ENCODE measurements at places on chromosomes 5 and 9.

- no peak for DNase-seq
Observed at GRCh38 chr9:119213471-119213870, 155.8 kb downstream of the BRINP1 start.

DNA sequence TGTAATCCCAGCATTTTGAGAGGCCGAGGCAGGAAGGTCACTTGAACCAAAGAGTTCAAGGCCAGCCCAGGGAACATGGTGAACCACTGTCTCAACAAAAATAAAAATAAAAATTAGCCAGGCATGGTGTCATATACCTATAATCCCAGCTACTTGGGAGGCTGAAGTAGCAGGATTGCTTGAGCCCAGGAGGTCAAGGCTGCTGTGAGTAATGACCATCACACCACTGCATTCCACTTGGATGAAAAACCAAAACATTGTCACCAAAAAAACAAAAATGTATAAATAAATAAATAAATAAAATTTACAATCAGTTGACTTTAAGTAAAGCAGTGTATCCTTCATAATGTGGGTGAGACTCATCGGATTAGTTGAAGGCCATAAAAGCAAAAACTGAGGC is 541.4 kb downstream of the CSNK1G3 start:
- no peak for DNase-seq

GRCh38 chr5:75526070-75526469 is 14.4 kb downstream of the POLK start:
- DNase-seq: no peak

DNA sequence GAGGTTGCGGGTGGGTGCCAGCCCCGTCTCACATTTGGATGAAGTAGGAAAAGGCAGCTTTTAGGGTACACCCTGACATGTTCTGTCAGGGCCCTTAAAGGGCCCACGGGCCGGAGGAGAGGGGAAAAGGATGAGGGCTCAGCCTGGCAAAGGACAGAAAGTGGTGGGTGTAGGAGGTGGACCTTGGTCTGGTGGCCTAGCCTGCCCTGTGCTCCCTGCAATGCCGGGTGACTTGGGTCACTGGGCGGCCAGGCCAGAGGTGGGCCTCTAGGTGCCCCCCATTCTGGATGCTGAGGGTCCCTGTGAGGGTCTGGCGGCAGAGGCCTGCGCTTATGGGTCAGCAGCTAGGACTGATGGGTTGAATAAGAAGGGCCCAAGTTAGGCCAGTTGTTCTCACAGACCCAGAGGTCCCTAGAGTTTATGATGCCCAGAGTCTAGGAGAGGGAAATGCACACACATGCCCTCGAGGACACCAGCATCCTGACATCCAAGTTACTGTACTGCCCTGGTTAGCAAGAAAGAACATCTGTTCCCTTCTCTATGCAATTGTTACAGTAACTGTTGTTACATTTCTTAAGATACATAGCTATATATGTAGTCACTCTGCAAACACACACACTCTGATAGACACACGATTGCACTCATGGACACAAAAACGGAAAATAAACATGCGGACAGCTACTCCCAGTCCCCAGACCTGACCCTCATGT is 12.5 kb downstream of the TRIM7 start:
- no peak for DNase-seq

GRCh38 chr5:96721351-96721977 is 59.3 kb downstream of the CAST start:
- no peak for DNase-seq

- DNase-seq: no peak
Observed at GRCh38 chr5:37015795-37016666, 139.5 kb downstream of the NIPBL start.

DNA sequence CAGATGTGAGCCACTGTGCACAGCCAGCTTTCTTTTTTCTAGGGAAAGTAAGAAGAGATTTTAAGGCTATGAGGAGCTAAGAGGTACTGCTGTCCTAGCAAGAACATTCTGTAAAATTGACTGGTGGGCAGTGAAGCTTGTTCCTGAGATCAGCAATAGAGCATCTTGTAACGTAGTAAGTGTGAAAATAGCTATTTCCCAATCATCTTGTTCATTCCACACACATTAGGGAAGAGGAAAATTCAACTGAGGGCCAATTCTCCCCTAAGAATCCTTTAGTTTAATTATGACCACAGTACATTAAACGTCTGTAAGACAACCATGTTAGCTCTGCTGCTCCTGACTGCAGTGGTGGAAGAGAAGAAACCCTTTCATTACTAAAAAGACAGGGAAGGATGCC is 246.2 kb downstream of the EFNA5 start:
- DNase-seq: no peak

GRCh38 chr5:159525117-159525516 is 194.8 kb upstream of the IL12B start:
- DNase-seq: no peak

DNA sequence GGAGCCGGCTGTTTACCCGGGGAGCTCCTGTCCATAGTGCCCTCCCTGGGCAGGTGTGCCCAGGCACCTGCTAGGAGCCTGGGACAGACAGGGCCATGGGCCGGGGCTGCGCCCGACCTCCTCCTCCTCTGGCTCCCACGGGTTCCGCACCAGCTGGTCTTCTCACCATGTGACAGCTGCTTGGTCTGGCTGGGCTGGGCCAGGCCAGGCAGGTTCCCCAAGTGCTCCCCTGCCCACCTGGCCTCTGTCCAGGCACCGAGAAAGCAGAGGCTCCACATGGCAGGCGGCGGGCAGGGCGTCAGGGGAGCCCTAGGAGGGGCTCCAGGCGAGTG is 60.0 kb downstream of the OLFM1 start:
- DNase-seq: no peak

- DNase-seq: no peak
Observed at GRCh38 chr5:90696153-90696552, 137.6 kb downstream of the ADGRV1 start.

DNA sequence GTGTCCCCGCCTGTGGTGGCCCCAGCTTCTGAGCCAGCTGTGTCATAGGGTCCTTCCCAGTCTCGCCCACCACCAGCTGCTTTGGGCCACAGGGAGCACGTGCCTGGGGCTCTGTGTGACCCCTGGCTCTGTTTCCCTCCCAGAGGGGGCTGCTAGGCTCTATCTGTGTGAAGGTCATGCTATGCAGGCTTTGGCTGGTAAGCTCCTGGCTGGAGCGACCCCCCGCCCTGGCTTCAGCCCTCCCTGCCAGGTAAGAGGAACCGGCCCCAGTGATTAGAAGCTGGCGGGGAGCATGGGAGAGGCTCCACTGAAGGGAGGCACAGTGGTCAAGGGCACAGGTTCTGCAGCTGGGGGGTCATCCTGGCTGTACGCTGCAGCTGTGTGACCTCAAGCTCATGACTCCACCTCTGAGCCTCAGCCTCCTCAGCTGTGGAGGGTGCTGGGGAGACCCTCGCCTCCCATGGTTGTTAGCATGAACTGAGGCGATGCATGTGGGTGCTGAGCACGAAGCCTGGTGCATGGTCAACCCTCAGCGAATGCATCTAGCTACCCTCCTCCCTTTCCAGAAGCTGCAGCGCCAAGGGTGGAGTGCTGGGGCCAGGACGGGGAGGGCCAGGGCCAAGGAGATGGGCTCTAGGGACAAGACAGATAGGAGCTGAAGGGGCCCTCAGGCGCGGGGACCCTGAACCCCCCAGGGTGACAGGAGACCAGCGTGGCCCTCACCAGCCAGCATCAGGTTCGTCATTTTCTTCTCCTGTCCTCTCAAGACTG is 163.8 kb upstream of the MVB12B start:
- no peak for DNase-seq

DNA sequence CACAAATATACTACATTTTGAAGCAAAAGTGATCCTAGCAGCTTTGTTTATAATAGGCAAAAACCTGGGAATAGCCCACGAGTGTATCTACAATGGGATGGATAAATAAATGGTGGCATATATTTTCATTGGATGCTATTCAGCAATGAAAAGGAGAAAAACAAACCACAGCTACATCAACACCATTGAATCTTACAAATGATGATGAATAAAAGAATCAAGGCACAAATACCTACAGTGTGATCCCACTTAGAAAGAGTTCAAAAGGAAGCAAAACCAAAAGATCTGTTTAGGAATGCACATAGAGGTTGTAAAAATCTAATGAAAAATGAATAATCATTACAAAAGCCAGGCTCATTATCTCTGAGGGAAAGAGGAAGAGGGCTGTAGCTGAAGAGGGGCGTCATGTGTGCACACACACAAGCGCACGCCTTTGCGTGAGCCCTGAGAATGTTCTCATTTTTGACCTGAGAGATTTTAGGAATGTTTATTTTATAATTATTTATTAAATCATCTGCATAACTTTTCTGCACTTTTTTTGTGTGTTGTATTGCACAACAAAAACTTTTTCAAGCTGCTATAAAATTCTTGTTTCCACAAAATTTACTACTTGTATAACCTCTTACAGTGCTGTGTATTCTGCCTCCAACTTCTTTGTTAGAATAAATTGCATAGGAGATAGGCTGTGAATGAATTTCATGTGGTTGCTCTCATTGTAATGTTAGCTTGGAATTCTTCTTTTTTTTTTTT is 5.9 kb upstream of the RHOBTB3 start:
- DNase-seq: no peak

DNA sequence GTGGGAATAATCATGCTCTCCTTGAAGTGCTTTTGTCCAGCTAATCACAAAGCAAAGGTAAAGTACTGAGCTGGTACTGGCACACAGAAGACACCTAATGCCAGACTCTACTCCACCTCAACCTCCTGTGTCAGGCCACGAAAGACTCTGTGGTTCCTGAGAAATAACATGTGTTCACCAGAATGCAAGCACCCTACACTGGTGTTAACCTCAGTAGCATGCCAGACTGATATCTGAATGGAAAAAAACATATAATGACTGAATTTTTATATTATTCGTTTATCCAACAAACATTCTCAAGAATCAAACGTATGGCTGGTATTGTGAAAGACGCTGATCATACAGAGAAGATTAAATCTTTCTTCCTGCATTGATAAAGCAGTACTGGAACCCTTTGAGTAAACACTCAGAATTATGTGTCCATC is 97.1 kb upstream of the IFNE start:
- DNase-seq: no peak

GRCh38 chr5:139758510-139759075 is 37.0 kb upstream of the PSD2 start:
- no peak for DNase-seq

DNA sequence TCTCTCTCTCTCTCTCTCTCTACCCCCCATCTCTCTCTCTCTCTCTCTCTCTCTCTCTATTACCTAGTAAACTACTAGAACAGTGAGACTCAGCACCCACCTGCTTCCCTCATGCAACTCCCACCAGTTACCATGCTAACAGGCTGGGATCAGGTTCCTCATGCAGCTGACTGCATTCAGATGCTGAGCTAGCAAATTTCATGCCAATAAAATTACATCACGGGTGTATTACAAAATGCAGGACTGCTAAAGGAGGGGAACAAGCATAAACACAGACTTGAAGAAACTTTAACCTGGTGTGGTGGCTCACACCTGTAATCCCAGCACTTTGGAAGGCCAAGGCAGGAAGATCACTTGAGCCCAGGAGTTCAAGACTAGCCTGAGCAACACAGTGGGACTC is 76.0 kb downstream of the CEMIP2 start:
- no peak for DNase-seq

- no peak for DNase-seq
Observed at GRCh38 chr5:7823594-7823993, 27.3 kb downstream of the CFAP90 start.

- DNase-seq: peak; percentile 86
Observed at GRCh38 chr9:72477930-72478518, 43.4 kb upstream of the TMC1 start.

GRCh38 chr5:21184581-21184980 is 1196.6 kb upstream of the CDH18 start:
- DNase-seq: no peak

DNA sequence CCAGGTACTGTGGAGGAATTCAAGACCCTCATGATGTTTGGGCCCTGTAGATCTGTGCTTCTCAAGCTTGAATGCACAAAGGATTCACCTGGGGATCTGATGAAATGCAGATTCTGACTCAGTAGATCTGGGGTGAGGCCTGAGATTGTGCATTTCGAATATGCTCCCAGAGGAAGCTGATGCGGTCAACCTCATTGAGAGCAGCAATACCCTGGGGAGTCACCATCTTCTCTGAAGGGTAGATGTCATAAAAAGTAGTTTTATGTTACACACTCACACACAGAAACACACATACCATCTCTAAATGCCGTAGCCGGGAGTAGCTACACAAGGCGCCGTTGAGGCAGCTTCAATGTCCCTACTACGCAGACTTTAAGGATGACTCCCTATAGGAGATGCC is 55.8 kb upstream of the CPEB4 start:
- no peak for DNase-seq

GRCh38 chr9:133477992-133478850 is 678 bp downstream of the SLC2A6 start:
- no peak for DNase-seq

GRCh38 chr5:40600383-40600782 is 79.3 kb upstream of the PTGER4 start:
- DNase-seq: no peak

DNA sequence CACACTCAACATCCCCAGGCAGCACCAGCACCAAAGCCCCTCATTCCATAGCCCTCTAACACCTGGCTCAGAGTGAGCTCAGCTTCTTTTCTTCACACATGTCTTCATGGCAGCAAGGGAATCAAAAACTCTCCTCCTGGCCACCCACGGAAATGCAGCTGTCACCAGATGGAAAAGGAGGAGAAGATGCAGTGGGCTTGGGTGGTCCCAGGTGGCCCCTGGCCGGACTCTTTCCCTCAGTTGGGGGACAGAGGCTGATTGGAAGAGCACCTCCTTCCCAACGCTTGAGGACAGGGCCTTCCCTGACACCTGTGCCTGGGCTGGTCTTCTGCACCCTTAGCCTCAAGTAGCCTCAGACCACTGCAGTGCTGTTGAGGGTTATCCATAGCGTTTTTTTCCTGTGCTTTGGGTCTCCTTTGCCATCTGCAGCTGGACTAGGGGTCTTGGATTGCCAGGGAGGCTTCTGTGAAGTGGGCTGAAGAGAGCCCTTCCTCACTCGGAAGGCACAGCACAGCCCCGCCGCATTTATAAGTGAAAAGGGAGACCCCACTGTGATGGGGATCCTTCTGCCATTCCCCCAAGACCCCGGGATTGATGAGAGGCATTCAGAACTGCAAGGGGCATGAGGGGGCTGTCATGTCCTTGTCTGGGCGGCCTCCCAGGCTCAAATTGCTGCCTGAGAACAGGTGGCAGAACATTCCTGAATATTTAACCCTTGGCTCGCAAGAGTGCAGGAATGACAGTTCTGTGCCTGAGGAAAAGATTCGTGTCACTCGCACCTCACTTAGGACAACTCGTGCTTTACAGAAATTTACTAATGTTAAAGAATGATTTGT is 200.0 kb downstream of the AUH start:
- no peak for DNase-seq

- no peak for DNase-seq
Observed at GRCh38 chr5:56585461-56585860, 229.9 kb upstream of the MAP3K1 start.
